ENCODE measurements at places on chromosomes 13 and 19.

- DNase-seq, result no peak
Measured at GRCh38 chr19:16229322-16229641, 31.6 kb downstream of the AP1M1 start.

- no peak for DNase-seq
Measured at GRCh38 chr19:5651361-5651760, 28.5 kb downstream of the SAFB start.

DNA sequence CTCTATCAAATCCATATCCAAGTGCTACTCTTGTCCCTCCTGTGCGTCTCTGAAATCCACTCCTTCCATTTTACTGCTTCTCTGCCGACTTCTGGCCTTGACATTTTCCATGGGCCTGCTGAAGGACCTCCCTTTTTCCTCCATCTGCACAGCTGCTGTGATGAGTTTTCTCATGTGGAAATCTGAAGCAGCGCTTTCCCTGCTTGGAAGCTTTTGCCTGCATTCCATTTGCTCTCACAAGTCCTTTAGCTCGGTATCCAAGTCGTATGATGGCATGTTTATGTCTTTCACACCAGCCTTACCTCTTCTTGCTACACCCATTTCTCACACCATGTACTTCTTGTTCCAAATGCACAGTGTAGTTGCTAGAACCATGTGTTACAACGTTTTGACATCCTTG is 328.2 kb downstream of the GPC5 start:
- DNase-seq, result no peak

DNA sequence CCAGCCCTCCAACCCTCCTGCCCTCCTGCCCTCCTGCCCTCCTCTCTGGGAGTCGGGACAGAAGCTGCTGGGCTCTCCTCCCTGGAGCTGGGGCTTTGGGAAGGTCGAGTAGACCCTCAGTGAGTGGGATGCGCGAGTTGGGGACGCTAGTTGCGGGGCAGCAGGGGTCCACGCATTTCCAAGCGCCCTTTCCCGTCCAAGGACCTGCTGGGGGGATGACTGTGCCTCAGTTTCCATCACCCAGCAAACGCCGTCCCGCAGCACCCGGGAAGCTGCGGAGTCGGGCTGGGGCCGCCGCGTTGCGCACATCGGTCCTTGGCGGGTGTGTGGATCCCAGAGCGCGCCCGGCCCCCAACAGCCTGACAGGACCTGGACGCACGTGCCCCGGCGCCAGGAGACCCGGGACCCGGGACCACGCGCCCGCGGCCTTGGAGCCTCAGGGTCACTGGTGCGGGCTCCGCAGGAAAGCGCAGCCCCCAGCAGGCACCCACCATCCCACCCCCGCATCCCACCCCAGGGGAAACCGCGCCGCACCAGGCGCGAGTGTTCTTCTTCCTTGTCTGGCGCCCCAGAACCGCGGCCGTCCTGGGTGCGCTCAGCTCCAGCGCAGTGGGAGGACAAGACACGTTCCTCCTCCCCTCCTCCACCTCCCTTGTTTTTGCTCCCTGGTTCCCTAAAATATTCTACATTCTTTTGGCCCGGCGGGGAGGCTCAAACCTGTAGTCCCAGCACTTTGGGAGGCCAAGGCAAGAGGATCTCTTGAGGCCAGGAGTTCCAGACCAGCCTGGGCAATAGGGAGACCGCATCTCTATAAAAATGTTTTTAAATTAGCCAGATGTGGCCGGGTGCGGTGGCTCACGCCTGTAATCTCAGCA is 9.2 kb downstream of the ONECUT3 start:
- DNase-seq, result no peak

DNA sequence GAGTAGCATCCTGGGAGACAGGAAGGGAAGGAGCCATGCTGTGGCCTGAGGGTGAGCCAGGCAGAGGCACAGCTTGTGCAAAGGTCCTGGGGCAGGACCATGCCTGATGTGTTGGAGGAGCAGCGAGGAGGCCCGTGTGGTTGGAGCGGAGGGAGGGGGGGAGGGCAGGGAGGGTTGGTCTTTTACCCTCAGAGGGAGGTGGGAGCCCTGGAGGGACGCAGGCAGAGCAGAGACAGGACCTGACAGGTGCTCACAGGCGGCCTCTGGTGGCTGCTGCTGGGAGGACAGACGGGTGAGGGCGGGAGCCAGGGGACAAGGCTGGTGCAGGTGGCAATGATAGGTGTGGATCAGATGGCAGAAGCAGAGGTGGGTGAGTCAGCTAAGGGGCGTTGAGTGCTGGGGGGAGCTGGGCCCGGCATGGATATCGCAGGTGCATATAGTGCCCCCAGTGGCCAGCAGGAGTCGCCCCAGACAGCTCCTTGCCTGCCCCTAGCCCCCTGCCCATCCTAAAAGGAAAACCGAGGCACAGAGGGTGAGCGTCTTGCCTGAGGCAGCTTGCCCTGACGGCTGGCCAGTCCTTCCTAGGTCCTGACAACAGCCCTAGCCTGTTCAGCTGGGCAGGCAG is 9.8 kb upstream of the GNA15 start:
- peak; percentile 62 for DNase-seq

DNA sequence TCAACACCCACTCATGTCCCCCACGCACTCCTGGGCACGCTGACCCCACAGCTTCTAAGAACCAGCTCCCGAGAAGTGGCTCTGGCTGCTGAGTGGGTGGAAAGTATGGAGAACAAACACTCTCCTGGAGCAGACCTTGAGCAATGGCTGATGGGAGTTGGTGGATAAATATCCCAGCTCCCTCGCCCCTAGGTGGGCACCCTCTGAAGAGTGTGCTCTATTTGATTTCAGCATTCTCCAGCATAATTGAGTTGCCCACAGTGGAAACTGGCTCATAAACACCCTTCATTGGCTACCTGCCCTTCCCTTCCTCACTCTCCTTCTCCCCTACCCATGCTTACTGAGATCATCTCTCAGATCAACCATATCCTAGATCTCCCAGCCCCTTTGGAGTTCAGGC is 41.5 kb upstream of the ADGRE5 start:
- DNase-seq, result no peak

DNA sequence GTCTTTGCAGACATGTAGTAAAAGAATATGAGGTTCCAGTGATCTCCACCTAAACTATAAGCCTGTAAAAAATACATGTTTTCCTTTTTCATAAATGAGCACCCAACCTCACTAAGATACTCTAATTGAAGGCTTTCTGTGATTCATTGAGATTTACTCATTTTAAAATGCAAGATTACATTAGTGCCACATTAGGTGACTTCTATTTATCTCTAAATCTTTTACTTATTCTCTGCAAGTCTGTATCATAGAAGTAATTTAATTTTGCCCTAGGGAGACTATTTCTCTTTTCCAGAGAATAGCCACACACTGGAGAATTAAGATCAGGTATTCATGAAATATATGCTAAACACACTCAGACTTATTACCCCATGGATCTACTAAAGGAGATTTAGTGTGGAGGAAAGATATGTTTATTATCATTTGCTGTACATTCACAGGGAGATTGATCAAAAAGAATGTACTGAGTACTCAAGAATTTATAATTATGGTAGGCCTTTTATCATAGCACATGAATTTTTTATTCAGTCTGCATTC is 290.2 kb upstream of the ATXN8OS start:
- DNase-seq, result no peak

- DNase-seq, result no peak
Measured at GRCh38 chr13:113729187-113730019, 29.6 kb upstream of the TMEM255B start.

DNA sequence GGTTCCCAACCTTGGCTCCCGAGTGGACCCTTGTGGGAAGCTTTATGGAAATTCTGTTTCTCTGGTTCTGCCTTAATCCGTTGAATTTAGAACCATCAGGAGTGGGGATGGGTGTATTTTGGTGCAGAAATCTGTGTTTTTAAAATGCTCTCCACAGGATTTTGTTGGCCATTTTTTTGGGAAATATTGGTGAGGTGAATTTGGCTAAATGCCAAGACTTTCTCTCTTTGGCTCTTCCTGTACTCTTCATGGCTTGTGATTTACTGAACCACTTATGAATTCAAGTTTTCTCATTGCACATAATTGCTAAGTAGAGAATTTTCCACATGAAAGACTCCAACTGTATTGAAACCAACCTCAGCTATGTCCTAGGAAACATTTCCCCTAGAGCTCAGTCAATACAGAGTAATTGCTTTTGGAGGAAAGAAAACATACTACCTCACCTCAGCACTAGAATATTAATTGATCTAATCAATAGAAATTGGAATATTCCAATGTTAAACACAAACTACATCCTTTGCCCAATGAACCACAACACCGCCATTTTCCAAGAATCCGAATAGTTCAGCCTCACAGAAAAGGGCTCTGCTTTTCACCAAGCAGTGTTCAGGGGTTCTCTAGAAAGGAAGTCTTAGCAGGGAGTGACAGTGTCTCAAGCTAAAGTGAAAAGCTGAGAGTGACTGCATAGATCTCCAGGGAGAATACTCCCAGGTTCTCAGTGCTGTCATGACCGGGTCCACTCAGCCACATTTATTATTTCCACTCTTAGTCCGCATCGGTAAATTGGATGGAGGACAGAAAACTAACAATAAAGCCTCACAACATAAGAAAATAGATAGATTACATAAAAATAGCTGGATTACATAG is 60.3 kb downstream of the ERCC5 start:
- no peak for DNase-seq

- DNase-seq, result no peak
Measured at GRCh38 chr13:59879281-59879680, 284.4 kb downstream of the DIAPH3 start.
